ENCODE measurements at places on chromosomes 5 and 9. TPM values are rescaled to one million over a fixed set of nuclear protein-coding genes. Genes with fewer than 3 reads are reported as not detected.

- no peak overlapping the region for H3K27ac ChIP-seq
- no peaks in the 10 kb centered on the region for H3K4me1 ChIP-seq
- no peaks in the 10 kb centered on the region for H3K27me3 ChIP-seq
Measured at GRCh38 chr5:131019111-131019510, 145.9 kb downstream of the HINT1 start.

GRCh38 chr5:38789134-38789533, 56.7 kb upstream of the OSMR start:
- no peaks in the 10 kb centered on the region for H3K36me3 ChIP-seq
- H3K4me1 ChIP-seq, result no peaks in the 10 kb centered on the region
- no peak overlapping the region for H3K27ac ChIP-seq
- DNase-seq, result no peak
- H3K27me3 ChIP-seq, result no peaks in the 10 kb centered on the region

DNA sequence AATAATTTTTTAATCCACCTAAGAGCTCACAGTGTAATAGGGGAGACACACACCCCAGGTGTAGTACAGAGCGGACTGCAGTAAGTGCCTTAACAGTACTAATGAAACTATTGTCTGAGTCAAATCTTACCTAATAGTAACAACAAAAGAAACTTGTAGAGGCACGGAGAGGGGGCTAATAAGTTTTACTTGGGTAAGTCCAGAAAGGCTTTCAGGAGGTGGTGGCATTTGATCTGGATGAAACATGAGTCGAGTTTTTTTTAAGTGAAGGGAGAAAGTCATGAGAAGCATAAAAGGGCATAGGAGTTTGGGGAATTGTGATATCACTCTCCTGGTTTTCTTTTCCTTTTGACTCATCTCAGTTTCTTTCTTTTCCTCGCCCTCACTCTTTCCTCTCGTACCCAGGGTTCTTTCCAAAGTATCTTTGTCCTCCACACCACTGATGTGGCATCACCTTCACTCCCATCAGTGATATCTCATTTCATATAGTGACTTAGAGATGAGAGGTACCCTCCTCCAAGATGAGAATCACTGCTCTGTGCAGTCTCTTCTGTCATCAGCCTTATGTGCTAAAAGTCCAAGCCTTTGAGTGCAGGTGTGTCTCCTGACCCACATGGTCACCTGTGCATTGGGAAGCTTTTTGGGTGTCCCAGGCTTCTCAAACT, 2.0 kb downstream of the CTNNA1 start:
- H3K4me3 ChIP-seq, result no peak overlapping the region
- no peaks in the 10 kb centered on the region for H3K36me3 ChIP-seq

DNA sequence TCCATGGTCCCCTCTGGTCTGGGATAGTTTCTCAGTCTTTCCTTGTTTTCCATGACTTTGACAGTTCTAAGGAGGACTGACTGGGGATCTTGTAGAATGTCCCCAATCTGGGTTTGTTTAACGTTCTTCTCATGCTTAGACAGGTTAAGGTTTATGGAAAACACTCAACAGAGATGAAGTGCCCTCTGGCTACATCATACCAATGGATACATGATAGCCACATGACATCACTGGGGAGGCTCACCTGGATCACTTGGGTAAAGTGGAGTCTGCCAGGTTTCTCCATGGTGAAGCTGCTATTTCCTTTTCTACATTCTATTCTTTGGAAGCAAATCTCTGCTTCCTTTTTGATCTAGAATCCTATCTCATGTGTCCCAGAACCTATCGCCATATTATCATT, 23.8 kb upstream of the ALDH1B1 start:
- no peak overlapping the region for H3K4me3 ChIP-seq
- no peaks in the 10 kb centered on the region for H3K4me1 ChIP-seq
- H3K27ac ChIP-seq, result no peak overlapping the region
- no peak for DNase-seq
- no peaks in the 10 kb centered on the region for H3K27me3 ChIP-seq
- no peaks in the 10 kb centered on the region for H3K36me3 ChIP-seq

GRCh38 chr5:4831325-4831724, 308.8 kb upstream of the ADAMTS16 start:
- no peak for DNase-seq
- no peaks in the 10 kb centered on the region for H3K36me3 ChIP-seq
- H3K4me1 ChIP-seq, result no peaks in the 10 kb centered on the region
- no peak overlapping the region for H3K27ac ChIP-seq
- no peak overlapping the region for H3K4me3 ChIP-seq
- H3K27me3 ChIP-seq, result no peaks in the 10 kb centered on the region

GRCh38 chr9:126058591-126058990, 268.0 kb upstream of the MVB12B start:
- no peaks in the 10 kb centered on the region for H3K36me3 ChIP-seq
- no peak for DNase-seq
- peaks cover 3% of the 10 kb centered on the region for H3K4me1 ChIP-seq
- no peaks in the 10 kb centered on the region for H3K27me3 ChIP-seq

DNA sequence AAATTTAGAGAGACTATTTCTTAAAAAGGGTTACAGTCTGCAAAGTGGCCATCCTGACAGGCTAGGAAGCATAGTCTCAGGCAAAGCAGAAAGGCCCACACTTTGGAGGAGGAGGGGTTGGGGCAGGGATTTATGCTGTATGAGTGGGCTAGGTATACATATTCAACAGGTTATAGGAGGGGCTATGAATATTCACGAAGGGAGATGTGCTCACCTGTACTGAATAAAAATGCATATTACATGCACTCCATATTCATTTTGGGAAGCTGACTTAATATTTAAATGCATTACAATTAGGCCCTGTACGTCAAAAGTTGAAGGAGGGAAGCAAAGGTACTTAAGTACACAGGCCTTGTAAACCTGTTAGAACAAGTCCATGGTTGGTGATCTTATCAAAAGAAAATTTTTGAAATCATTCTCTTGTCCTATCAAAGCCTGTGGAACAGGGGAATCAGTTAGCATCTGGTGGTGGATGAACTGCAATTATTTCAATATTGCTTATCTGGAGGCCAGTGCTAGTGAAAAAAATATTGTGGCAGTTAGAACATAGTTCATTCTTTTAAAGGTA, 1.6 kb downstream of the CENPP start:
- H3K4me3 ChIP-seq, result no peak overlapping the region
- no peaks in the 10 kb centered on the region for H3K36me3 ChIP-seq
- H3K27me3 ChIP-seq, result no peaks in the 10 kb centered on the region

DNA sequence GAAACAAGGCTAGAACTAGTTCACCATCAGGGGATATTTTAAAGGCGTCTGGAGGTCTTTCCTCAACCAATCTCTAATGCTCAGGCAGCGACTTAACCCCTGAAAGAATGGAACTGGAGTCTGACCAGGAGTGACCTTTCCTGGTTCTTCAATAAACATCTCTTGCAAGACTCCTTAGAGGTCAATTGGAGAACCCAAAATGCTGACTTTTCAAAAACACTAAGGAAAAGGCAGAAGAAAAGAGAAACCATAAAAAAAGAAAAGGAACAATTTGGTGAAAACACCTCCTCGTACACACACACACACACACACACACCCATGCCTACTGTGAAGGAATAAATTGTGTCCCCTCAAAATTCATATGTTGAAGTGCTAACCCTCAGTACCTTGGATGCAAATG, 12.3 kb downstream of the TIMD4 start:
- no peaks in the 10 kb centered on the region for H3K27me3 ChIP-seq
- no peak for DNase-seq

DNA sequence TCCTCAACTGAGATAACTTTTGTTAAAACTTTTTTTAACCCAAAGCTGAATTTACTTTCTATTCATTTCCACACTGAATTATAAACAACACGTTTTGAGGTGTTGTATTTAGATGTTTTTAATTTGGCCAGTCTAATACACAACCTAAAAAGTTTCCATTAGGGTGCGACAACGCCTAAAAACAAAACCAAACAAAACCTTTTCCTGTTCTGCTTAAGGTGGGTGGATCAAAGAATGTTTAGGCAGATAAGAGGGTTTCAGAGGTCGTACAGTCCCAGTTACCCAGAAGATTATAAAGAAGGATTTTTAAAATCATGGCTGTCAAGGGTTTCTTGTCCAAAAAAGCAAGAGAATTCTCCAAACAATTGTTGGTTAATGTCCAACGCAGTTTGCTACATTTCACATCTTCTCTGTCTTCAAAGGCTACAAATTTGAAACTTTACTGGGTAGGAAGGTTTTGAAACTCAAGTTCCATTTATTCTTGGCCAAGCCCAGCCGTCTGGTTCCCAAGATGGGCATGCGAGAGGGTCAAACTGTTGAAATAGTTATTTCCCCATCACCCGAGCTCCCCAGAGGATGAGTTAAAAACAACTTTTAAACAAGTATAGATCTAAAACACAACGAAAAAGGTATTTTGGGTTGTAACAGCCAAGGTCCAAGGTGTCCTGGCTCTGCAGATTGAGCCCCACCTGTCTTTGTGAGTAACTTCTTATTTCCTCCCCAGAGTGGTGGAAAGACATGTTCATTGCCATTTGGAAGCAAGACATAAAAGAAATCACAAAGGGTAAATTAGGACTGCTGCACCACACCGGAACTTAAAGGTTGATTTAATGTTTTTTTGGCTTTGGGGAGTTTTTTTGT, 122.8 kb upstream of the MAP3K1 start:
- H3K36me3 ChIP-seq, result no peaks in the 10 kb centered on the region
- no peak overlapping the region for H3K4me3 ChIP-seq
- H3K27ac ChIP-seq, result peak overlapping the region; percentile 33
- H3K27me3 ChIP-seq, result no peaks in the 10 kb centered on the region

DNA sequence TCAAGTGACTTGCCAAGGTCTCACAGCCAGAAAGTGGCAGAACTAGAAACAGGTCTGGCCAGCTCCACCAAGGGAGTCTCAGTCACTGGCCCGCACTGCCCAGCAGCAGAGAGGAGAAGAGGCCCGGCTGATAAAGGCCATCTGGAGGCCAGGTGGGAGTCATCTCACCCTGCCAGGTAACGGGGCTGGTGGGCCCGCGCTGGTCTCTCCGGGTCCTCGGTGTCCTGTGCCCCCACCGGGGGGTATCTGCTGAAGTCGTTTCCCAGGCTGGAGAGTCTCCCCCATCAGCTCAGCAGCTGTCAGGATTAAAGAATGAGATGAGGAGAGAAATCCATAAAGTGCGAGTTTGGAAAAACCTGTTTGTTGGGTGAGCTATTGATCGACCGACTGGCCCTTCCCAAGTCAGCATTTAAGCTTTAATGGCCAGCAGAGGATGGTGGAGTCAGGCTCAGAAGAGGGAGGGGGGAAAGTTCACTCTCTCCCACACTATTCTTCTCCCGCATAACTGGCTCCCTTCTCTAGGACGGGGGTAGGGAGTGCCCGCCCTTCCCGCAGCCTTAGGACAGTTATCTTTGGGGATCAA, 30.3 kb downstream of the LMX1B start:
- H3K4me3 ChIP-seq, result no peak overlapping the region
- H3K27me3 ChIP-seq, result no peaks in the 10 kb centered on the region
- H3K27ac ChIP-seq, result no peak overlapping the region
- DNase-seq, result no peak
- H3K4me1 ChIP-seq, result no peaks in the 10 kb centered on the region
- no peaks in the 10 kb centered on the region for H3K36me3 ChIP-seq

- peaks cover 2% of the 10 kb centered on the region for H3K4me1 ChIP-seq
- H3K27ac ChIP-seq, result no peak overlapping the region
- H3K36me3 ChIP-seq, result no peaks in the 10 kb centered on the region
- no peak for DNase-seq
Measured at GRCh38 chr5:56095579-56096102, 100.9 kb upstream of the IL6ST start.

The IFT74 gene
- 20.7 TPM for polyA plus RNA-seq

The PELO gene
- 10.6 TPM for polyA plus RNA-seq

The OR1J2 gene
- polyA plus RNA-seq, result not detected
